ENCODE measurements at places on chromosomes 12 and 14. TPM values are rescaled to one million over a fixed set of nuclear protein-coding genes. Genes with fewer than 3 reads are reported as not detected.

The HSP90B1 gene
- total RNA-seq = 460 TPM

The GALNT16 gene
- under 0.01 TPM for total RNA-seq

The PTPN21 gene
- 14.2 TPM for total RNA-seq

The GCH1 gene
- 9.1 TPM for total RNA-seq

The FBXO34 gene
- total RNA-seq = 28.9 TPM

DNA sequence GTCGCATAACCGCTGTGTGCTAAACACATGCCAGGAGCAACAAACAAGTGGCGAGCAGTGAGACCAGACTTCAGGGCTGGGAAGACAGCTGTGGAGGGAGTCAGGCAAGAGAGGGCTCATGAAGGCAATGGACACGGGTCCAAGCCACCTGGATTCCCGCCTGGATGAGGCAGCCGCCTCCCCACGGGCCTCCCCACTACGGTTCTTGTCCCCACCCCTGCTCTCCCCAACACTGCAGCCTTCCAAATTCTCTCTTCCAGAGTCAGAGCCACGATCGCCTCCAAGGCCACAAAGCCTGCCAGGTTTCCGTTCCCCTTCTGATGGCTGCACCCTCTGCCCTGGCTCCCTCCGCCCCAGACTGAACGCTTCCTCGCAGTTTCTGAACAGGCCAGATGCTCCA, 36.1 kb upstream of the PIWIL1 start:
- DNase-seq = no peak

GRCh38 chr14:63603749-63604277, 37.9 kb downstream of the WDR89 start:
- no peak for DNase-seq

GRCh38 chr12:23014749-23015148, 389.8 kb downstream of the ETNK1 start:
- peak; percentile 1 for DNase-seq

- peak; percentile 62 for DNase-seq
Measured at GRCh38 chr14:92121207-92121669, 268 bp downstream of the NDUFB1 start.

DNA sequence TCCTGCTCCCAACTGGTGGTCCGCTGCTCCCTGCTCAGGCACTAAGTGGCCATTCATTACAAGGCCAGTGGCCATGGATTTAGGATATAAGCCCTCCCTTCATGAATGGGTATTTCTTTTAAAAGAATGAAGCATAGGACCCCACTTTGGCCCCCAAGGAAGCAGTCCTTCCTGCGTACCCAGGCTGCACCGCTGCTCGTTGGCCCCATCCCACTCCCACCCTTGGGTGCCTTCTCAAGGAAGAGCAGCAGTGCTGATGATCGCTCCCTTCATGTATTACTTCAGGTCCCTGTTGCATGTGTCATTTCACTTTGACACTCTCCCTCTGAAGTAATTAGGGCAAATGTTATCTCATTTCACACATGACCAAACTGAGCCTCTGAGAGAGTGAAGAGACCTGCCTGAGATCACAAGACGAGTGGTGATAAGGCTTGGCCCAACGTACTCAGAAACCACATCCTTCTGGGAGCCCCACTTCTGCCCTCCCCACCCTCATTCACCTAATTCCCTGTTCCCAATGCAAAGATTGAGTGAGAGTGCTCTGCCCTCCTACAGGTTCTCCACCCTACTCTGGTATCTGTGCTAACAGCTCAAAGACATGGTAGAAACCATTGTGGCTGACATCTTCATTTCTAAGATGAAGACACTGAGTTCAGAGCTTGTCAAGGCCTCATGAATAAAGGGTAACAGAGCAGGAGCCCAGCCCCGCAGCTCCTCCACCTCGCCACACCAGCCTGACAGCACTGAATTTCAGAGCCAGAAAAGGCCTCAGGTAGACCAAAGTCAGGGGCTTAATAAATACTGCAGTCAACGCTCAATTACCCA, 10.3 kb upstream of the KRT2 start:
- no peak for DNase-seq

GRCh38 chr12:110590806-110591326, 7.7 kb upstream of the PPTC7 start:
- DNase-seq = peak; percentile 79

DNA sequence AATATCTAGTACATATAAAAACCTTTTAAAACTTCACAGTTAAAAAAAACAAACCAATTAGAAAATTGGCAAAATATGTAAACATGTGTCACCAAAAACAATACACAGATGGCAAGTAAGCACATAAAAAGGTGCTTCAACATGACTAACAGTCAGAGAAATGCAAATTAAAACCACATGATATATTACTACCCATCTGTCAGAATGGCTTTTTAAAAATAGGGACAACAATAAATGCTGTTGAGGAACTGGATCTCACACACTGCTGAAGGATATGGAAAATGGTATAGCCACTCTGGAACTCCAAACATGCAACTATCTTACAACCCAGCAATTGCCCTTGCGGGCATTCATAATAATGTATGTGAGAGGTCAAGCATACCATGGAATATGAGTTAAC, 1153.6 kb downstream of the FLRT2 start:
- DNase-seq = peak; percentile 36

- no peak for DNase-seq
Measured at GRCh38 chr12:278046-278445, 15.4 kb upstream of the SLC6A13 start.

DNA sequence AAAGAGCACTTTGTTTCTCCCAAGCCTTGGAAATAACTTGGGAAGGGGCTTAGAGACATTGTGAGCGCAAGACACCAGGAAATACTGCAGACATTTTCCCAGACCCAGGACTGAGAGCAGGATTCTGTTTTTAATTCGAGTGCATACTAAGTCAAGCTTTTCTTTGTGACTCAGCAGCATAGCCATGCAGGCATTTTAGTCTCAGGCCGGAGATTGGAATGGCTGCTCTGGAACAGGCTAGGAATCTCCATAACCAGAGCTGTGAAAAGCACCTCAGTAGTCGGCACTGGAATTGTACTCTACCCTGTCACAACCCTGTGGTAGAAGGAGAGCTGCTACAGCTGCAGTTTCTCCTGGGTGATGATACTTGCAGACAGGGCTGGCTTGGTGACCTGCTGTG, 28.9 kb upstream of the GARIN6 start:
- no peak for DNase-seq

- no peak for DNase-seq
Measured at GRCh38 chr12:94516985-94517384, 57.3 kb upstream of the CEP83 start.

GRCh38 chr14:47917344-47917954, 242.0 kb upstream of the MDGA2 start:
- DNase-seq = peak; percentile 35

GRCh38 chr12:93758801-93759373, 81.7 kb downstream of the CRADD start:
- no peak for DNase-seq

GRCh38 chr12:28586481-28586880, 396.2 kb downstream of the CCDC91 start:
- no peak for DNase-seq
